Lung (tissue), 17 donors: ENCODE measurements at places on chromosomes 4 and X. TPM values are rescaled to one million over a fixed set of nuclear protein-coding genes. Genes with fewer than 3 reads are reported as not detected.

- DNase-seq: no peak
These were observed 442 bp downstream of the NDUFB11 start for GRCh38 chrX:47143894-47144625.

- DNase-seq: no peak
These were observed 435.4 kb upstream of the TENM3 start for GRCh38 chr4:181807771-181808170.

- DNase-seq: no peak
These were observed 33.9 kb downstream of the DIPK2B start for GRCh38 chrX:45166781-45167180.

DNA sequence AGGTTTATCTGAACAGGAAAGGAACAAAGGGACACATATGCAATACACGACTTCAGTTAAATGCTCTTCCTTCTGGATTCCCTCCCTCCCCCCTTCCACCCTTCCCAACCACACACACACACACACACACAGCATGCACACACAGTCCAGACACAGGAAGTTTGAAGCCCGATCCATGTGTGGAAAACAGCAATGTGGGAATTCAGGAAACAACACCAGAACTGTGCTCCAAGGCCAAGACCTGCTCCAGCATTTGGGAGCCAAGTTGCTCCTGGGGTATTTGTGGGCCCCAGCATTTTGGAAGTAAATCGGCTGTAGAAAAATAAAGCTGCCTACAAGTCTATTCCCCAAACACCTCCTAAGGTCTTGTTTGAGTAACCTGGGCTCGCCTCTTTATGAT lies 5.6 kb upstream of the AMOT start:
- DNase-seq: peak; percentile 36

GRCh38 chrX:19593690-19594089 lies 78.4 kb upstream of the MAP3K15 start:
- DNase-seq: peak; percentile 43

DNA sequence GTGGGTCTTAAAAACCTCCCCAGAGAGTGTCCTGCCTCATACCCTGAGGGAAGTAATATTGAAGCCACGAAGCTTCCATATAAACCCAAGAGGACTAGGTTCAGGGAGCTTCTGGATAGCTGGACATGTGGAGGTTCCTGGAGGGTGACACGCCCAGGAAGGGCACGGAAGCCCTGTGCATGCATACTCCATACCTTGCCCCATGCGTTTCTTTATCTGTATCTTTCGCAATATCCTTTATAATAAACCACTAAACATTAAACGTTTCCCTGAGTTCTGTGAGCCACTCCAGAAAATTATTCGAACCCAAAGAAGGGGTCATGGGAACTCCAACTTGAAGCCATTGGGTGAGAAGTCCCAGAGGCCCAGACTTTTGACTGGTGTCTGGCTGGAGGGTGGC lies 45.7 kb upstream of the HPF1 start:
- no peak for DNase-seq

DNA sequence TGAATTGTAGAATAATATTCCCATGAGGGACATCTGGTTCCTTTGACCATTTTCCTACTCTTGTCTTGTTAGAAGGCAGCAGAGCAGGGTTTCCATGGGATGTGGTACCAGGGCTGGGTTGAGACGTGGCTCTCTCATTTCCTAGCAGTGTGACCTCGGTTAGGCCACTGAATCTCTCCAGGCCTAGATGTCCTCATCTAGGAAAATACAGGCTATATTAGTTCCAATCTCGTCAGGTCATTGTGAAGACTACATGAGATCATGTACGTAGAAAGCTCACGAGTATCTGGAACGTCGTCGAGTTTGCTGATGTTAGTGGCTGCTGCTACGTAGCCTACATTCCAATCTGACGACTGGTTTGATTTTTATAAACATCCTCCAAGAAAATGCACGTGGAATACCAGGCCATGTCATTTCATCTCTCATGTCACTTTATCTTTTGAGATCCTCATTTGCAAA lies 278.2 kb upstream of the GATB start:
- no peak for DNase-seq

DNA sequence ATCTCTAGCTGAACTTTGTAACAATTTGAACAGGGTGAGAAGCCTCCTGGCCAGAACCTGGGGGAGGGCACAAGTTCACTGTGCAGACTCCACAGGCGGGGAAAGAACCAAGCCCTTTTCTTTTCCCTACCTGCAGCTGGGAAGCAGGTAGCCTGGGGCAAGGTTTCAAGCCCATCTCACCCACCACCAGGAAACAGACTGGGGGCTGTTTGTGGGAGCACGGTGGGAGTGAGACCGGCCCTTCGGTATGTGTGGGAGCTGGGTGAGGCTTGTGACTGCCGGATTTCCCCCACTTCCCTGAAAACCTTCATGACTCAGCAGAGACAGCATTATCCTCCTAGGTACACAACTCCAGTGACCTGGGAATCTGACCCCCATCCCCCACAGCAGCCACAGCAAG lies 211.7 kb downstream of the ZNF674 start:
- DNase-seq: no peak

GRCh38 chrX:134774190-134775048 lies 116.1 kb upstream of the PLAC1 start:
- DNase-seq: peak; percentile 16

DNA sequence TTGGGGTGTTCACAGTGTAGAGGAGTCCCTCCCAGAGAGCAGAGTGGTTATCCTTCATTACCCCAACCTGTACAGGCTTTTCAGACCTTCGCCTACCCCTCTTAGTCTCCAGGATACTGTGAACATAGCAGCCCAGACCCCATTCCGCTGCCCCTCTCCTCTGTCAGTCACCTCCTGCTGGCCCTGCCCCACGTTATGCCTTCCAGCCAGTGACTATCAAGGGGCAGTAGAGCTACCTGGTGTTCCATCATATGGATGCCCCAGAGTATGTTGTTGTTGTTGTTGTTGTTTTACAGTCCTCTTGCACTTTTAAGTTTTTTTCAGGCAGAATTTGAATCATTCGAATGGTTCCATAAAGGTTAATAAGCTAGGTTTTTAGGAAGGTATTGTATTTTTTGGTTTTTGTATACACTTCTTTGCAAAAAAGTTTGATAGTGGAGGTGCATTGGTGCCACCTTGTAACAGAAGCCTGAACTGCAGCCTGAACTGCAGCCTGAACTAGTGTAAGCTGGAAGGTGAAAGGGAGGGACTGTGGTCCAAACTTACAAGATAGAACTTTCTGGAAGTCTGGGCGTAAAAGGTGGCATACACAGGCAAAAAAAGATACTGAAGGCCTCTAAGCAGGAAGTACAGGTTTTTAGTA lies 101.4 kb upstream of the RAB40AL start:
- DNase-seq: peak; percentile 30

DNA sequence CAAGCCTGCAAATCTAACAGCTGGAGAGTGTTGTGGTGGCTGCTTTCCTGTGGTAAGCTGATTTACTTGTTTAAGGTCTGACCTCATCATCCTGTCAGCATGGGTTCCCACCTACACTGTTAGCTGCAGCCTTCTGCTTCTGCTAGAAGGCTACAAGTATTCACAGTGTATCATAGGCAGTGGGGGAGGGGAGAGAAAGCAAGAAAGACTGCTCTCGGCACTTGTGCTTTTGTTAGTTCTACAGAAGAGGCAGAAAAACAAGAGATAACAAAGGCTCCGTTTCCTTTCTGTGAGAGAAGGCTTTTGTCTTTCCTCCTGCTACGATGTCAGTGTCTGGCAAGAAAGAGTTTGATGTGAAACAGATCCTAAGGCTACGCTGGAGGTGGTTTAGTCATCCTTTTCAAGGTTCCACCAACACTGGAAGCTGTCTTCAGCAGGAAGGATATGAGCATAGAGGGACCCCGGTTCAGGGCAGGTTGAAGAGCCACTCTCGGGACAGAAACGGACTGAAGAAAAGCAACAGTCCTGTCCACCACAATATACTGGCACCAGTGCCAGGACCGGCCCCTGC lies at the start of gene KLHL4:
Gene KLHL4 (plus strand): TSS at position 232 of the 571 bp plus-strand sequence. CDS start 92 bp downstream, at position 324.
- peak; percentile 56 for DNase-seq

DNA sequence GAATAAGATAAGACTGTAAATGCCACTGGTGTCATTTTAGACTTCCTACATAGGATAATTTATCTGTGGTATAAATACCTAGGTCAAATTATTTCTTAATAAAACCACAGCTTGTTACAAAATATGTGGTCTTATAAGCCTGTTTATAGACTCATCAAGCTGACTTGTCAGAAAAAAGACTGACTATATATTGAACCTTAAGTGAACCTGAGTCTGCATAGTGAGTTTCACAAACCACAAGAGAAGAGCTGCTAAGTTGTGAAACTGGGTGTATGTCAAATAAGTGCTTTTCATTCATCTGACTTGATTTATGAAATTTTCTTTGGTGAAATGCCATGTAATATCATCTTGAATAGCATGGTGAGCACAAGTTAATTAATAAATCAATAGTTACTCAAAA lies 48.4 kb upstream of the TMPRSS11A start:
- no peak for DNase-seq

- DNase-seq: no peak
These were observed 354.2 kb upstream of the FAT1 start for GRCh38 chr4:187077744-187078401.

DNA sequence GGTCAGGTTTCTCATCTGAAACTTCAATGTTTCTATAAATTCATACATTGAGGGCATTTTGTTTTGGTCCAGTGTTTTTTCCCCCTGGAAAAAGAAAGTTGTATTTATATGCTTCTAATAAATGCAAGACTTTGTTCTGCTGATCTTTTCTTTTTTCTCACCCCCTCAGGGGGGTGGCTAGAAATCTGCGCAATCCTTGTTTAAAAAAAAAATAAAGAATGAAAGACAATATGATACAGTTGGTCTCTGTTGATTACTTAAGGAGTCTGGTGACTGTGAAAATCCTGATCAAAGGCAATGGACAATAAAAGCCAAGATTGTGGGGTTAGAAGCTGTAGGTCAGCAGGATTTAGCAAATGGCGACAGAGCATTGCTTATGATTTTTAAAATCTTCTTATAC lies 180.5 kb downstream of the KIT start:
- DNase-seq: no peak

- no peak for DNase-seq
These were observed 1444.2 kb downstream of the ADGRL3 start for GRCh38 chr4:62644372-62644771.

DNA sequence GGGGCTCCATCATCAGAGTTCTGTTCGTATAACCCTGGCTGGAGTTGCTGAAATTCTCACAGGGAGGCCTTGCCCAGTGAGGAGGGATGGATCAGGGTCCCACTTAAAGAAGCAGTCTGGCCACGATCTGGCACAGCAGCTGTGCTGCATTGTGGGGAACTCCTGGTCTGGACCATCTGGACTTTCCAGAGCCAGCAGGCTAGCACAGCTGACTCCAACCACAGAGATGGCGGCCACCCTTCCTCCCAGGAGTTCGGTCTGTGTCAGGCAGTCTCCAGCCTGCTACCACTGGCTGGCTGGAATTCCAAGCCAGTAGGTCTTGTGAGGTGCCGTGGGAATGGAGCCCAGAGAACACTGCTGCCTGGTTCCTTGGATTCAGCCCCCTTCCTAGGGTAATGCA lies 62.0 kb downstream of the SLAIN2 start:
- DNase-seq: no peak

DNA sequence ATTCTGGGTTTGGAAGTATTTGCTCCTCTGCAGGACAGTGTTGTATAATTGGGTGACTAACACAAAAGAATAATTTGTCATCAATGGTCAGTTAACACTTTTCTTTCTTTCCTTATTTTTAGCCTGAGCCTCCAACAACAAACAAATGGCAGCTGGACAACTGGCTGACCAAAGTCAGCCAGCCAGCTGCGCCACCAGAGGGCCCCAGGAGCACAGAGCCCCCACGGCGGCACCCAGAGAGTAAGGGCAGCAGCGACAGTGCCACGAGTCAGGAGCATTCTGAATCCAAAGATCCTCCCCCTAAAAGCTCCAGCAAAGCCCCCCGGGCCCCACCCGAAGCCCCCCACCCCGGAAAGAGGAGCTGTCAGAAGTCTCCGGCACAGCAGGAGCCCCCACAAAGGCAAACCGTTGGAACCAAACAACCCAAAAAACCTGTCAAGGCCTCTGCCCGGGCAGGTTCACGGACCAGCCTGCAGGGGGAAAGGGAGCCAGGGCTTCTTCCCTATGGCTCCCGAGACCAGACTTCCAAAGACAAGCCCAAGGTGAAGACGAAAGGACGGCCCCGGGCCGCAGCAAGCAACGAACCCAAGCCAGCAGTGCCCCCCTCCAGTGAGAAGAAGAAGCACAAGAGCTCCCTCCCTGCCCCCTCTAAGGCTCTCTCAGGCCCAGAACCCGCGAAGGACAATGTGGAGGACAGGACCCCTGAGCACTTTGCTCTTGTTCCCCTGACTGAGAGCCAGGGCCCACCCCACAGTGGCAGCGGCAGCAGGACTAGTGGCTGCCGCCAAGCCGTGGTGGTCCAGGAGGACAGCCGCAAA lies 106.0 kb downstream of the KLHL8 start:
- no peak for DNase-seq

DNA sequence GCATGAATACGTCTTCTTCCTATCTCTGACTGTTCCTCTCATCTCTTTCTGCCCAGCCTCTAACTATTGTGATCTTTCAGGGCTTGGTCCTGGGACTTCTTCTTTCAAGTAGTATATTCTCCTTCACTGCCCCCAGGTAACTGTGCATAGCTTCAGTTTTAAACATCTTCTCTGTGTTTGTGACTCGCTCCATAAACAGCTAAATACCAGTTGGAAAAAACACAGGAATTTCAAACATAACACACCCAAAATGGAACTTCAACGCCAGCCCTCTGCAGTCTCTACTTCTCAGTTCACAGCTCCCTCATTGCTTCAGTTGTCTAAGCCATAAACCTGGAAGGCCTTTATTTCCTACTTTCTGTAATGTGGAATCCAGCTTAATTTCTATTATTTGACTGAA lies 16.6 kb downstream of the TRIML2 start:
- no peak for DNase-seq

DNA sequence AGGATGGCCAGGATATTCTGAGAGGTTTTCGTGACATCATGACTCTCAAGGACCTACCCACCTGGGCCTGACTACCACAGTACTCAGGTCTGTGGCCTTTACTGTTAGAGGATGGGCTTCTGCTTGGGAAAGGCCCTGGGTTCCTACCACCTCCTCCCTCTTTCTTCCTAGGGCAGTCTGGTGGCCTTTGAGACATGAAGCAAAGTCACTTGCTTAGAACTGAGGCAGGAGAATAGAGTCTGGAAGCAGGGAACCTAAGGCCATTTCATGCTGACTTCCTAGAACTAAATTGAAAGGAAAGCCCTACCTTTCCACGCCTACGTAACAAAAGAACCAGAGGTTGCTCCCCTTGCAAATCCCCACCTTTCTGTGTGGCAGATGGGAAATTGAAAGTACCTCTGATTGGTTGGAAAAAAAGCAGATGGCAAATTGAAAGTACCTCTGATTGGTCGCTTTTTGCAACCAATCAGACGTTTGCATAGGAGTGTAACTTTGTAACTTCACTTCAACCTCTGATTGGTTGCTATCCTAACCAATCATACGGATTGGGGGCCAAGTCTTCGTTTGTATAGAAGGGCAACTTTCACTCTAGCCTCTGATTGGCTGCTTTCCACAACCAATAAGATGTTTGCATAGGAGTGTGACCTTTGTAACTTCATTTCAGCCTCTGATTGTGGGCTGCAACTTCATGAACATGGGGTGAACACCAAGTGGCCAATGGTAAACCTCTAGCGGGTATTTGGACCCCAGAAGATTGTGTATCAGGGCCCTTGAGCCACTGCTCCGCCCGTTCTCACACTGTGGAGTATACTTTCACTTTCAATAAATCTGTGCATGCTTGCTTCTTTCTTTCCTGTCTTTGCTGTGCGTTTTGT lies 9.9 kb upstream of the AKAP14 start:
- DNase-seq: no peak

- peak; percentile 6 for DNase-seq
These were observed 184.7 kb downstream of the KCNIP4 start for GRCh38 chr4:21763855-21764254.

Gene H2BW2
- total RNA-seq: not detected

Gene HSFX2
- not detected for total RNA-seq

Gene SPANXA2
- total RNA-seq: not detected

Gene SOWAHD
- 5.8 TPM for total RNA-seq

Gene PAGE4
- not detected for total RNA-seq

Gene SMIM10
- total RNA-seq: 4.0 TPM

Gene FAAH2
- total RNA-seq: 16.0 TPM
